ENCODE measurements at places on chromosomes 6 and 20.

DNA sequence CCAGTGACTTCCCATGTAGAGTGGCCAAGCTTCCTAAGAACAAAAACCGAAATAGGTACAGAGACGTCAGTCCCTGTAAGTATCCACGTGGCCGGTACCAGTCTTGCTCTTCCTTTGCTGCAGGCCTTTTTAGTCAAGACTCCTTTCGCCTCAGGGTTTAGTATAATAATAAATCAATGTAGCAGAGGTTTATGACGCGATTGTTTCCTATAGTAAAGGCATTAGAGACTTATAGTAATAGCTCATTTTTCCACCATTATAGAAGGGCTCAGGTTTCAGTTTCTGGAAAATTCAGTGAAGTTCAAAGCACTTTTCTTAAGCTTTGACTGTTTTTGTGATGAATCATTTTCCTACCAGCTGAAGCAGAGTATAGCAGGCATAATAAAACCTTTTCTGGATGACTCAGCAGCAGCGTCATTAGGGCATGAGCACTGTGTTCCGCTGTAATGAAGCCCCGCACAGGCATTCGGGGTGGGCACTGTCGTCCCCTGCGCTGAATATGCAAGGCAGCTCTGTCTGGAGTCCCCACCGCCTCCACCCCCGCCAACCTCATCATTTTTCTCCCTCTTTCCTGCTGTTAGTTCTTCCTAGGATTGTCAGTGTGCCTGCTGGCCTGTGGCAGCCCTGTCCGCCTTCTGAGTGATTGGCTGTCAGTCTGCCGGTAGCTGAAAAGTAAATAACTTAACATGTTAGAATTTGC lies 51.3 kb downstream of the PTPN1 start:
- peak; percentile 13 for DNase-seq

- no peak for DNase-seq
Observed at GRCh38 chr6:81054036-81054435, 698.4 kb downstream of the TENT5A start.

GRCh38 chr6:125346201-125346925 lies 44.6 kb upstream of the HDDC2 start:
- no peak for DNase-seq

GRCh38 chr6:111550953-111551352 lies 54.7 kb downstream of the TRAF3IP2 start:
- no peak for DNase-seq

GRCh38 chr20:58891718-58892140 lies 39.2 kb downstream of the GNAS start:
- DNase-seq: no peak

DNA sequence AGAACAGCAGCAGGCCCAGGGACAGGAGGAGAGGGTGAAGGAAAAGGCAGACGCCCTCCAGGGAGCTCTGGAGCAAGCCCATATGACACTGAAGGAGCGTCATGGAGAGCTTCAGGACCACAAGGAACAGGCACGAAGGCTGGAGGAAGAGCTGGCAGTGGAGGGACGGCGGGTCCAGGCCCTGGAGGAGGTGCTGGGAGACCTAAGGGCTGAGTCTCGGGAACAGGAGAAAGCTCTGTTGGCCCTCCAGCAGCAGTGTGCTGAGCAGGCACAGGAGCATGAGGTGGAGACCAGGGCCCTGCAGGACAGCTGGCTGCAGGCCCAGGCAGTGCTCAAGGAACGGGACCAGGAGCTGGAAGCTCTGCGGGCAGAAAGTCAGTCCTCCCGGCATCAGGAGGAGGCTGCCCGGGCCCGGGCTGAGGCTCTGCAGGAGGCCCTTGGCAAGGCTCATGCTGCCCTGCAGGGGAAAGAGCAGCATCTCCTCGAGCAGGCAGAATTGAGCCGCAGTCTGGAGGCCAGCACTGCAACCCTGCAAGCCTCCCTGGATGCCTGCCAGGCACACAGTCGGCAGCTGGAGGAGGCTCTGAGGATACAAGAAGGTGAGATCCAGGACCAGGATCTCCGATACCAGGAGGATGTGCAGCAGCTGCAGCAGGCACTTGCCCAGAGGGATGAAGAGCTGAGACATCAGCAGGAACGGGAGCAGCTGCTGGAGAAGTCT lies 25.5 kb downstream of the C20orf173 start:
- DNase-seq: no peak

- DNase-seq: no peak
Observed at GRCh38 chr6:139778688-139779087, 404.2 kb upstream of the CITED2 start.

- no peak for DNase-seq
Observed at GRCh38 chr6:1039746-1040145, 272.2 kb upstream of the FOXQ1 start.

DNA sequence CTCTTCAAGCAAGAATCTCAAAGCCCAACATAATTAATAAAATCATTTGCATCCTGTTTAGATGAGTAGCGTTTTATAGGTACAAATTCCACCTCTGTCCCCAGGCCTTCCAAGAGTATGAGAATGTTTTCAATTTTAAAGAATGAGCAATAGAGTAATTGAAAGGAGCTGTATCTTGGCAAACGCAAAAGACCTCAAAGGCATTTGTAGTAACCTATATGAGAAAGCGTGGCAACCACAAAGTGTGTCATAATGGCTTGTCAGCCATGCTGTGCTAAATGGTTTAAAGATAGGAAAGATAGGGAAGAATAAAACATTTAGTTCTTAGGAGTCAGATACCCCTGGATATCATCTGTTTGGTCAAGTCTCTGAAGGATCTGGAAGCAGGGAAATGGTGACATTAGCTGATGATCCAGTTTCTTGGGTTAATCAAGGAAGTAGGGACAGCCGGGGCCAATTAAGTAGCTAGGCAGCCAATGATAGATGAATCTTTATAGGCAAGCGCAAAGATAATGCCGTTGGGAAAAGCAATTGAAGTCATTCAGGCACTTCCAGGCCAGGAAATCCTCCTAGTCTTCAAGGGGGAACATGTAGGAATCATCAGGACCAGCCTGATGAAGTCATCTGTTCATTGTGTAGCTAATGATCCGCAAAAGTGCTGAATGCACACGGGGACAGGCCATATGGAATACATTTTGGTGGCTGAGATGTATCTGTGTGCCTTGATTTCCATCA lies 71.5 kb upstream of the ISM1 start:
- no peak for DNase-seq

DNA sequence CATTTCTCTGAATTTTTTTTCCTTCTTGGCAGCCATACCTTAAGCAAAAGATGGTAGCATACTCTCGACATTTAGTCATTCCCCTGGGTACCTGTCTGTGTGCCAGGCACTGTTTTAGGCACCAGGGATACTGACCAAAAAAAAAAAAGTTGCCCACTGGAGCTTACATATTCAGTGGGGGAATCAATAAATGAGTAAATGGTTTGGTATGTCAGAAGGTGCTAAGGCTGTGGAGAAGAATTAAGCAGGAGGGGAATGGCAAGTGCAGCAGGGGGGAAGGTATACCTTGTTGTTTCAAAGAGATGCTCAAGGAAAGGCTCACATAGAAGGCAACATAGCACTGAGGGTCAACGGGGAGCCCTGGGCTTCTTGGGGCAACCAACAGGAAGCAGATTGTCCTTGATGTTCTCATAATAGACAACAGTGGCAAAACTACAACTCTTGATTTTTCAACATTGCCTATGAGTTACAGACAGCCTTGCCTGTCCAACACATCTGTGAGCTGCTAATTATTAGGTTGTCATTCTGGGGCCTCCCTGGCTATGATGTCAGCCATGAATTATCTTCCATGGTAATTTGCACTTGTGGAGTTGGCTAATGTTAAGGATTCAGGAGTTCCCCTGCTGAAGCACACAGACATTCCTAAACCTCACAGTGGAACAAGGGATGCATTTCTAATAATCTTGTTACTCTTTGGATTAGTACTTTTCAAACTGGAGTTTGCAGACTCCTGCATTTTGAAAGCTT lies 19.6 kb downstream of the NT5E start:
- DNase-seq: no peak

DNA sequence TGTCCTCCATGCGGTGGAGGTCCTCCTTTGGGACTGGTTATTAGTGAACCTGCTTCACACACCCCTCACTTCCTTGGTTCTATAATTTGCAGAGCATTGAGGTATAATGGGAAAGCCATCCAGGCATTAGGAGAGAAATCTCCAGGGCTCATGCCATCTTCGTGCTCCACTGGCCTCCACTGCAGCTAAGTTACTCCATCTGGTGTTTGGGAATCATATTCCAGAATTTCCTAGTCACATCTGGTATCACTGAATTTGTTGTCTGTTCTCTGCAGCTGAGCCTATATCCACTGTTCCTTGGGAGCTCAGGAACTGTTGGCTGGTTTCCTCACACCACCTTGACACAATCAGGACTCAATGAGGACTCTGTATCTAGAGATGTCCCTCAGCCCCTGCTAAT lies 173.0 kb upstream of the TSHZ2 start:
- DNase-seq: no peak

DNA sequence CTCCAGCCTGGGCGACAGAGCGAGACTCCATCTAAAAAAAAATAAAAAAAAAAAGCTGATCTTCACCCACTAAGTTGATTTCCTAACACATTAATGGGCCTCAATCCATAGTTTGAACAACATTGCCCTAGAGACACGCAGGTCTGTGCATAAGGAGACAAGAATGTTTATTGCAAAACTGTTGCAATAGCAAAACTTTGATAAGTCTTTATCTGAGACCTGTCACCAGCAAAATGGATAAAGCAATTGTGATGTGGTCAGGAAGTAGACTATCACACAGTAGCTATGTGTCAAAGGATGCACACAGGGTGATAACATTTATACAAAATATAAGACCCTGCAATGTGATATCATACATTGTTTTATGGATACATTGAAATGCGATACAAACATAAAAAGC lies 4.2 kb upstream of the ITPR3 start:
- DNase-seq: no peak

- no peak for DNase-seq
Observed at GRCh38 chr20:3848565-3848964, 1.9 kb downstream of the MAVS start.

DNA sequence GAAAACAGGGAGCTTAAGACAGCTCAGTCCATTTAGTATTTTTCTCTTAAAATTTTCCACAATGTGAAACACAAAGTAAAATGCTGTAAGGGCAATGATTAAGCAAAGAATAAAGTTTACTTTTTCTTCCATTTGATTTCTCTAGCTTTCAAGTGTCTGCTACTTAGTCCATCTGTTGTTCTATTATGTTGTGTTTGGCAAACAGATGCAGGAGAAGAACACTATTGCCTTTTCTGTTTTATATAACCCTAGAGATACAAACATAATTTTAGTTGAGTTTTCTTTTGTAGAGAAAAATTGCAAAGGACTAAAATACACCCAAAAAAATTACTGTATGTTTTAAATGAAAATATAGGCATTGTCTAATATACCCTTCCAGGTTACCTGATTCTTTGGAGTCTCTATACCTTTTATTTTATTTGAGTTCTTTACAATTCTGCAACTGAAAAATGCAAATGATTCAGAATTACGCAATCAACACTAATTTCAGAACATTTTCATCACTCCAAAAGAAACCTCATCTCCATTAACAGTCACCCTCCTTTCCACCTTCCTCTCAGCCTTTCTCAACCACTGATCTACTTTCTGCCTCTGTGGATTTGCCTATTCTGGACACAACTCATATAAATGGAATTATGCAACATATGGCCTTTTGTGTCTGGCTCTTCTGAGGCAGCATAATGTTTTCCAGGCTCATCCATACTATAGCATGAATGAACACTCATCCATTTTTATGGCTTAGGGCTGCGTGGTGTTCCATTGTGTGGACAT lies 96.9 kb downstream of the MKKS start:
- DNase-seq: no peak

GRCh38 chr6:129207832-129208231 lies 324.9 kb downstream of the LAMA2 start:
- no peak for DNase-seq

GRCh38 chr6:105616521-105616920 lies 213.6 kb upstream of the PREP start:
- no peak for DNase-seq

- no peak for DNase-seq
Observed at GRCh38 chr6:17879184-17879583, 108.3 kb downstream of the KIF13A start.

- DNase-seq: no peak
Observed at GRCh38 chr6:156825475-156825874, 48.3 kb downstream of the ARID1B start.

- DNase-seq: no peak
Observed at GRCh38 chr20:43185901-43186300, 3.8 kb downstream of the PTPRT start.

DNA sequence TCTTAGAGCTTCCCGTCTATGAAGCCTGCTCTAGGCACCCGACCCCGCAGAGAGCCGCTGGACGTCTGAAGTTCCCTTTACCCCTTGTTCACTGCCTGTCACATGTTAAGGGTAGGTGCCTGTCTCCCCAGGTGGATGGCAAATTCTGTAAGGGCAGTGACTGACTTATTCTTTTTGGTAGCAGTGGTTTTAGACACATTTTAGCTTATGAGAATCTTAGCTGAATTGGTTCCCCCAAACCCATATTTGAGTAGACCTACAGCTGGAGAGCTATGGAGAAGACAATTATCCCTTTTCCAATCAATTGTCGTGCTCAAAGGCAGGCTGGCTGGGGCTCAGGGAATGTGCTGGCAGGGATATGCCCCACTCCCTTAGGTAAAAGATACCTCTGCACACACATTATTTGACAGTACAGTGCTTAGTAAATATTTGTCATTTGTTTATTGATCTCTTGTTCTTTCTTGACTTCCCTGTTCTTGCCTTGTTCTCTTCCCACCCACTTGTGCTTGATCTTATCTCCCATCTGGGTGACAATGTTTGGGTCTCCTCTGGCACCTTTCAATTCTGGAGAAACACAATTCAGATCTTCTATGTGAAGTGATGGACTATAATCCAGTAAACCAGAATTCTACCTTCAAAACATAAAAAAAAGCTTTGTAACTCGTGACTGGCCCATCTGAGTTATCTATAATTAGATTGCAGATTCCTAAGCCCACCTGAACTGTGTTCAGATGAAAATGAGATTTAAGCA lies 114.3 kb upstream of the SLC2A12 start:
- DNase-seq: peak; percentile 60

DNA sequence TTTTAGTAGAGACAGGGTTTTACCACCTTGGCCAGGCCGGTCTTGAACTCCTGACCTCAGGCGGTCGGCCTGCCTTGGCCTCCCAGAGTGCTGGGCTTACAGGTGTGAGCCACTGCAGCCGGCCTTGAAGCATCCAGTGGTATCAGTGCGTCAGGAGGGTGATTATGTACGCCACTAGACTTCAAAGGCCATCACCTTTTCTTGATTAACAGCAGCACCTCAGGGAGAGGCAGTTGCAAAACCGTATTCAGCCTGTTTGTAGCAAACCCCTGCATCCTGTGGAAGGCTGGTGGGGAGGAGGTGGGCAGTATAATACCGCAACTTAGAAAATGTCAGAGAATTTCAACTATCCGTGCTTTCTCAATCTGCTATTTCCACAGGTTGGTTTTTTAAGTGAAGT lies 27.3 kb upstream of the SHLD1 start:
- no peak for DNase-seq

DNA sequence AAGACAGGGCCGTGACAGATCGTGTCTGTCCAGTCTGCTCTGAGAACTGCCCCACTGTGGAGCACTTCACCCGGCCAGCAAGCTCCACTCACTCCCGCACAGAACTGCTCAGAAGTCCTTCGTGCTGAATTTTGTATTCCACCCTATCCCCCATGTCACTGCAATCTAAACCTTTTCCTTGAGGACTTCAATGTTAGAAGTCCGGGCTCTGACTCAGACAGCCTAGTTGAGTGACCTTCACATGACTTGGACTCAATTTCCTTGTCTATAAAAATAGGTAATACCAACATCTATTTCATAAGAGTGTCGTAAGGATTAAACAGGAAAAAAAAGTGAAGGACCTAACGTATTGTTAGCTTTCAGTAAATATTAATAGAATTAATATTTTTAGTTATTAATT lies 161.6 kb downstream of the QRSL1 start:
- DNase-seq: no peak

GRCh38 chr20:36092398-36093024 lies 62.0 kb upstream of the EPB41L1 start:
- no peak for DNase-seq
